Stimulated activated CD4-positive, alpha-beta T cell treated with anti-CD3 and anti-CD28 coated beads, Interleukin-2, amount 100 ng/mL, for 24 hours (primary cell): ENCODE measurements at places on chromosomes 4 and X.
A peak's percentile ranks its signal among the peaks of the same experiment; 100 is the strongest.

GRCh38 chrX:44903830-44904530 is 31.0 kb downstream of the KDM6A start:
- DNase-seq: no peak

GRCh38 chr4:169314906-169315305 is 44.1 kb upstream of the SH3RF1 start:
- no peak for DNase-seq

- DNase-seq: peak; percentile 59
Observed at GRCh38 chr4:1309261-1310010, 19.7 kb downstream of the MAEA start.

GRCh38 chrX:50158593-50158992 is 42.2 kb downstream of the AKAP4 start:
- DNase-seq: no peak

DNA sequence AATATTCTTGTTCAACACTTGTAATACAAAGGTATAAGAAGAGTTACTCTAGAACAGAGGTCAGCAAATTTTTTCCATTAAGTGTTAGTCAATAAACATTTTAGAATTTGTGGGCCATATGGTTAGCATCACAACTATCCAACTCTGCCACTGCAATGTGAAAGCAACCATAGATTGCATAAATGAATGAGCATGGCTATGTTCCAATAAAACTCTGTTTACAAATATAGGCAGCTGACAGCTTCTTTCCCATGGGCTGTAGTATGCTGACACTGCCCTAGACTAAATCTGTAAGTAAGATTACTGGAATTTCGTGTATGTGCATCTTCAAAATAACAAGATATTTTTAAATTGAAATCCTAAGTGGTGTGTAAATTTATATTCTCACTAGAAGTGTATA is 73.7 kb downstream of the GABRA2 start:
- DNase-seq: no peak

DNA sequence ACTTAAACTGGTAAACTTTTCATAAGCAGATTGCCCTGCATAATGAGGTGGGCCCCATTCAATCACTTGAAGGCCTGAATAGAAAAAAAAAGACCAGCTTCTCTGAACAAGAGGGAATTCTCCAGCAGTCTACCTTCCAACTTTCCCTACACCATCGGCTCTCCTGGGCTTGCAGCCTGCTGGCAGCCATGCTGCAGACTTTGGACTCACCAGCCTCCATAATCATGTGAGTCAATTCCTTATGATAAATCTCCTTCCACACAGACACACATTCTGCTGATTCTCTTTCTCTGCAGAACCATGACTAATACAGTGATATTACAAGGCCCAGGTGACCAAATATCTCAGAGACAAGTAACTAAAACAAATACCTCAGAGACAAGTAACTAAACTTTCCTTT is 113.8 kb upstream of the WDR17 start:
- no peak for DNase-seq

DNA sequence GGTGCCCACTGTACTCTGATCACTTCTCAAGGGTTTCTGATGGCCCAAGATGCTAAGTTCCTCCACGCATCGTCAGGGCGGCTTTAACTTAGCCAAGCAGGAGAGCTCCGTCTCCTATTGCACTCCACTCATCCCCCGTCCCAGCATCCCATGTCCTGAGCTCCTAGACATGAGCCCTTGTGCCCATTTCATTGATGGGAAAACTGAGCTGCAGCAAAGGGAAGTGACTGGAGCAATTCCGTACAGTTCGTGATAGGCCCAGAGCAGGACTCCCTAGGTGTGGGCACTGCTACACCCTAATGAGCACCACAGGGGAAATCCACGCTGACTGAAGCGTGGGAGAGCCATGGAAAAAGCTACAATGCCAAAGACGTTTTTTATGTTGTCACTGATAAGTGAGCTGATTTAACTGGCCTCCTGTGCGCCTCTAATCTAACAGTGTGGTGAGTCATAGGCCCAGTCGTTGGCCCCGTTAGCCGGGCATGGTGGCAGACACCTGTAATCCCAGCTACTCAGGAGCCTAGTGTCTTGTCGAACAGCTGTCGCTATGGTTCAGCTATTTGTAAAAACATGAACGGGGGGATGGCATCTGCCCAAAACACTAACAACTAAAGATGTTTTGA is 14.9 kb downstream of the NSDHL start:
- no peak for DNase-seq

DNA sequence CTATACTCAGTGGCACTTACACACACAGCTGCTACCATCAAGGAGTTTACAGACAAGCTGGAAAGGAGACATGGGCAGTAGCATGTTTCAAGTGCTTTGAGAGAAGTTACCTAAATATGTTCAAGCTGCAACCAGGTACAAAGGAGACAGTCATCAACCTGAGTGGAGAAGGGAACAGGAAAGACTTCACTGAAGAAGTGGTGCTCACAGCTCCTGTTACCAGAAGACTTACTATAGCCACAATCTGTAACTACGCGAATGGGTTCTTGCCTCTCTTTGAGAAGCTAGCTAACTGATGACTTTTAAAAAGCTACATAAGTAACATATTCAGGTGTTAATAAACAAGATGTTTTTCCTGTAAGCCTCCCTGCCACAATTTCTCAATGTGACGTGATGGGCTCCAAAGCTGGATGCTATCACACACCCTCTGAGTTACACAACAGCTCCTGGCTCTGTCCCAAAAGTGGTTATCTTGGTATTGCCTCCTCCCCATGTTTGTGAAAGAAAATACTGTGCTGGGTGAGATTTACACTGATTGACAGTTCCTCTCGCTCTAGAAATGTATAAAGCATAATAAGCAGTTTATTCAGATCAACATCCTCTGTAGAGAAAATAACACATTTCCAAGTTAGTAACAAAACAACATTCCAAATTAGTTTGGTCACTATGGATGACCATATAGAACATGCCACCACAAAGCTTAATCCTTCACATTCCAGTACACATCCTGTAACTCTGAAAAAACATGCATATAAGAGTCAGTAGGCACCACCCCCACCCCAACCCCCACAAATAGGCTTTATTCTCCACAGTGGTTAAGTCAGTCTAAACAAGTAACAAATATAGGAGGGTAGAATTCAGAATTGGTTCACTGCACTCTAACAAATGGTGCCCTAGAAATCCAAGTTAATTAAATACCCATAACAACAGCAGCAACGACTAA is 81.8 kb downstream of the FRYL start:
- DNase-seq: no peak

GRCh38 chr4:52164116-52164515 is 113.0 kb downstream of the SPATA18 start:
- DNase-seq: no peak

DNA sequence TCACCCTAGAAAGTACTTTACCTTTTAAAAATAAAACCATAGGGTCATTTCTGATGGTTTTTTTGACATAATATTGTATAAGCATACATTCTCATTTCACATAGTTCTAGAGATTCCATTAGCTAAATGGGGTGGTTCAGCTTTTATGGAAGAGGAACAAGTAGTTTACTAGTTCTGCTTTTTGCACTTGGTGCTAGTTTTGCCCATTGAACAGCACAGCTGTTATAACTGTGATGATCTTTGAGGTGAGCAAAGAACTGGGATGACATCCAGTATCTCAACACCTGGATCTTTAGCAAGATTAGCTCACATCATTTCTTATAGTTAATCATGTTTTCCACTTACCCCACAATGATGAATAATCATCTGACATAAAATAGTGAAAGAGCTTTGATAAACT is 40.9 kb downstream of the MOB1B start:
- no peak for DNase-seq

DNA sequence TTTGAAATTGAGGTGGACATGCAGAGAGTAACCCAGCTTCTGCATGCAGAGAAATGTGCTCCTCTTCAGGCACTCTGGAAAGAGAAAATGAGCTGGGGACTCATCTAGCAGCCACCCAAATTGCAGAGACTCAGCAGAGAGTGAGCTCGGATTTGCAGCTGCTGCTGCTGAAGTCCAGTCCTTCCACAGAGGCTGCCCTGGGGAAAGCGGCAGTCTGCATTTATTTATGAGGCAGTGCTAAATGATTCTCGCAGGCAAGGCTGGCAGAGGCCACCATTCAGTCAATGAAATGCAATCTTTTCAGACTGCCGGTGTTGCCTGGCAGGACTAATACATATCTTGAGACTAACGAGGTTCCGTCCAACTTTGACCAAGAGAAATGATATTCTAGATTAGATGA is 404.8 kb downstream of the NLGN4X start:
- DNase-seq: no peak

GRCh38 chr4:3387154-3387942 is 54.4 kb upstream of the HGFAC start:
- DNase-seq: no peak

- DNase-seq: no peak
Observed at GRCh38 chrX:24696294-24696693, 2.6 kb downstream of the POLA1 start.

- DNase-seq: no peak
Observed at GRCh38 chr4:3708103-3708510, 58.1 kb upstream of the ADRA2C start.

DNA sequence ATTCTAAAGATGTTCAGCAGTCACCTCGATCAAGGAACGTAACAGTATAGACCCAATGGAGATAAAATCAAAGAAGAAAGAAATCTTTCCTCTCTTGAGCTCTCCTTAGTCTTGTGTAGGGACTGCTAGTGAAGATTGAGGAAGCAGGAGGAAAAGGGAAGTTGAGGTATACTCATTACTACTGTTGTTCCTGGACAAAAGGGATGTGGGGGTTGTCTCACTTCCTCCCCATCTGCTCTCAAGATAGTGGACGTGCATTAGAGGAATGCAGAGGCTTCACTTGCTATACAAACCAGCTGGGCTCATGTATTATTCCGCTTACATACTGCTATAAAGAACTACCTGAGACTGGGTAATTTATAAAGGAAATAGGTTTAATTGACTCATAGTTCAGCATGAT is 208.9 kb upstream of the ARHGEF9 start:
- DNase-seq: no peak

GRCh38 chr4:88981993-88982392 is 75.0 kb downstream of the FAM13A start:
- DNase-seq: no peak

DNA sequence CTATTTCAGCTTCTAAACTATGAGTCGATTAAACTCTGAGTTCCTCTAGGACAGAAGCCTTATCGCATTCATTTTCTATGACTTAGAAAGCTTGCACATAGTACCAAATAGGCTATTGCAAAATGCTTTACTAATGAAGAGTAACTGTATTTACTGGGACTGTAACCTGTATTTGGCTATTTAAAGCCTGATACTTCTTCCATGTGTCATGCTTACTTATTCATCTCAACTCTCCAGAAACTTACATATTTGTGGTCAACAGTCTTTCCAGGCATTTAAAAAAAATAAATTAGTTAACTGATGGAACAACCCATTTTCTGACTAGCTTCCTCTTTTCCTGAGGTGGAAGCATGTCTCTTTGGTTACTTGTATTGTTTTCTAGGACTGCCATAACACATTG is 467.9 kb downstream of the PCDH11X start:
- DNase-seq: no peak
